ENCODE measurements at places on chromosomes 13 and 19.
A peak's percentile ranks its signal among the peaks of the same experiment; 100 is the strongest.

GRCh38 chr19:36252047-36252446, 37.1 kb downstream of the ZNF146 start:
- DNase-seq: no peak

- DNase-seq: no peak
Observed at GRCh38 chr13:39224671-39225240, 186.5 kb downstream of the NHLRC3 start.

DNA sequence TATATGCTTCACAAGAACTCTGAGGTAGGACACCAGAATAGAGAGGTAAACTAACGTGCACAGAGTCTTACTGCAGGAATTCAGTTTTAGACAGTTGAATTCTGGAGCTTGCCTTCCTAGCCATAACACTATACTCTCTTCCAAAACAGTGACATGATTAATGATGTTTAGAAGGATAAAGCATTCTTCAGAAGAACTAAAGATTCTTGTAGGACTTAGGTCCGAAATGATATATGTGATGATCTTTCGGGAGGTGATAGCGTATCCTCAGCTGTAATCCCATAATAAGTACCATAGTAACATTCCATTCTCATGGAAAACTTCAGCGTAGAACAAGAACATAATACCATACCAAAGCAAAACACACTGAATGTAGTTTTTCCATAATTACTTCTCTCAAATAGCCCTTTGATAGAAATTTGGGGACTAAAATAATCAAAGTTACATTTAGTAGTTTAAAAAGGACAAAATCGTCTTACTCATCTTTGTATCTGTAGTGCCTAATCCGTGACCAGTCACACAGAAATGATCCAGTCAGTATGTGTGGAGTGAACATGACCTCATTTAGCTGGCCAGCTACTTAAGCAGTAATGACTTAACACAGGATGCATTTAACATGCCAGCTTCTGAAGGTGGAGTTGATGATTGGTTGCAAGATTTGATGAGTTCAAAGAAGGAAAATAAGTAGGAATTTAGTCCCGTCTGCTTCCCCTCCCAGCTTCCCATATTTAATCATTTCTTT, 38.4 kb downstream of the PIBF1 start:
- peak; percentile 4 for DNase-seq

DNA sequence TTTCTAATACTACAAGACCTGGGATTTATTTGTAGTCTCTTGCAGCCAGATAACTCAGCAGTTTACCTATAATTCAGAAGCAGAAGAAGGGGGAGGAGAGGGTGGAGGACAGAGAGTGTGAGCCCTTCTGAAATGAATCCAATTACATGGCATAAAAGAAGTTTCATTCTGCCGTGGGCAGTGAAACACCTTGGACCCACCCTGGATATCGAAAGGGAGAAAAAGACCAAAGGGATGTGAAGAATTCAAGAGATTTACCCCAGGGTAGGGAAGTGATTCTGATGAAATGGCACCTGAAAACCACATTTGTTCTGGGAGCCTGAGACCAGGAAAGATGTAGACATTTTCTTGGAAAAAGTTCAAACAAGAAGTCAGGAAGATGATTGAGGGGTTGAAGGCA, 140.9 kb downstream of the NDFIP2 start:
- no peak for DNase-seq

DNA sequence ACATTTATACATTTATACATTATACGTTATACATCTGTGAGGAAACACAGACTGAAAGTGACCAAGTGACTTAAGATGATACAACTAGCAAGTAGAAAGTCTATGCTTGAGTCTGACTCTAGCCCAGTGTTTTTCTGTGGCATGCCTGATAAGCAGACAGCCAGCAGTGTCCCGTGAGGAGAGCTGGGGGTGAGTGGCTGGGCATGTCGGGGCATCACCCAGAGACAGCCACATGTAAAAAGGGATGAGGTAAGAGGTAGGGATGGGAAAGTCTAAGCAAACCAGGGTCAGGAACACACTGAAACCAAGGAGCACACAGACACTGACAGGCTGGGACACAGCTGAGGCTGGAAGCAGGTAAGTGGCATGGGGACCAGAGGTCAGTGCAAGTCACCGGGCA, 333.2 kb downstream of the FOXO1 start:
- no peak for DNase-seq

GRCh38 chr13:78875792-78876580, 217.0 kb upstream of the OBI1 start:
- DNase-seq: no peak

DNA sequence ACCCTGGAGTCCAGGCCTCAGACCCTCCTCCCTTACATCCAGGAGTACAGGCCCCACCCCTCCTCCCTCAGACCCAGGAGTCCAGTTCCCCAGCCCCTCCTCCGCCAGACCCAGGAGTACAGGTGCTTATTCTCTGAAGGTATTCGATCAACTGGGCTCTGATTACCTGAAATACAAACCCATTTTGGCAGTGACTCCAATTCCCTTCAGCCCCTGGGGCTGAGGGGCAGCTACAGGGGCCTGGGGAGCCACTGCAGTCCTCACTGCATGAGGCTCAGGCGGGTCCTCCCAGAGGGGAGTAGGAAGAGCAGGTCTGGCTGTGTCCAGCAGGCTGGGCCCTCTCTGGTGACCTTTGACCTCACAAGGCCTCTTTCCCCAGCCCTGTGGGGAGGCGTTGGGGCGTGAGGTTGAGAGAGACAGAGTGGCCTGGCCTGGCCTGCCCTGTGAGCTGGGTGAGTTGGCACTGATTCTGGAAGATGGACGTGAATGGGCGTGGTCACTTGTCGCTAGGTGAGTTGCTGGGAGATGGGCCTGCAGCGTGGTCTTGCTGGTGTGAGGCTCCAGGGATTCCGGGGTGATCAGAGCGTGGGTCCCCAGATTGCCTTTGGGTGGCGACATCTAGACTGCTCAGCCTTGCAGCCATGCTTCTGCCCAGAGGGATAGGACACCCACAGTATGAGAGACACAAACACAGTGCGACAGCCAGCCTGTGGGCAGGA, 3.1 kb downstream of the BCAT2 start:
- DNase-seq: no peak

- no peak for DNase-seq
Observed at GRCh38 chr13:20714161-20714560, 10.7 kb downstream of the IL17D start.

DNA sequence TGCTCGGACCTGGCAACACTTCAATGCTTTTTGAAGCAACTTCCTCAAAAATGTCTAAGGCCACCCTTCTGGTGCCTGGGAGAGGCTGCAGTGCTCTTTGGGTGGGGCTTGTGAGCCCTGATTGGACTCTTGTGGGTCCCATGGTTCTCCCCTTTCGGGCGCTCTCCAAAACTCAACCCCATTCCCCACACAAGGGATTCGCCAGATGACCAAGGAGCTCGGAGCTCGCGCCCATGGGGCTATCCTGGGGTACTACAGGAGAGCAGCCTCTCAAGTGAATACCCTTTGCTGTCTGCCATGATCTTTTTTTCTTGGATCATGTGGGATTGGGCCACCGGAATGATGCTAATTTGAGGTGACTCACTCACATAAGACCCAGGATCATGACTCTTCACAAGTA, 29.7 kb upstream of the KL start:
- no peak for DNase-seq

- DNase-seq: no peak
Observed at GRCh38 chr13:105773863-105774538, 761.5 kb downstream of the EFNB2 start.

- DNase-seq: no peak
Observed at GRCh38 chr19:19269952-19270694, 3.0 kb downstream of the TM6SF2 start.

DNA sequence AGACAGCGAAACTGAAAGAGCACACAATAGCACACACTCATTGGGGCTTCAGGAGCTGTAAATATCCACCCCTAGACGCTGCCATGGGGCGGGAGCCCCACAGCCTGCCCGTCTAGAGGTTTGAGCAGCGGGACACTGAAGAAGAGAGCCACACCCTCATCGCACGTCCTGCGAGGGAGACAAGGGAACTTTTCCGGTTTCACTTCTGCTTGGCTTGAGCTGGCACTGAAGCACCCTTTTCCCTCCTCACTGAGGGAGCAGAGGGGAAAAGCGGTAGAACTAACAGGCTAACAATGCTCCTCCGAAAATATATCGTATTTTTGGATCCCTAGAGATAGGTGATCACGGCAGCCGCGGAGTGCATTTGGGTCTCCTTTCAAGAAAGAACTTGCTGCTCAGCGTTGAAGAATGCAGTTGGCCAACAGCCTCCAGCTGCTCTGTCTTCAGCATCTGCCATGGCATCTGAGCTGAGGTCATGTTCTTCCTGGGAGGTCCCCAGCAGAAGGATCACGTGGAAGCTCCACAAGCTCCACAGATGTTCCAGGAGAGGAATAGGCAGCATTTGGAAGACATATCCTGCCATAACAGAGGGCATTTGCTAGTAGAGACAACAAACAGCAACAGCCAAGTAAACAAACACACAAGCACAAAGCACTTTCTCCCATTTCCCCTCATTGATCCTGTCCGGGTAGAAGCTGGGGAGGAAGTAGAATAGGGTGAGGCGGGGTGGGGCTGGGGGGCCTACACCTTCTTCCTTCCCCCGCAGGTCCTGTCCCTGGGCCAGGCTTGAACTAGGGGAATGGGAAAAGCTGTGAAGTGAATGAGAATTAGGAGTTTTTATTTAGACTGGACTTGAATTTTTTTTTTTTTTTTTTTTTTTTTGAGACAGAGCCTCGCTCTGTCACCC, 44.8 kb upstream of the ALOX5AP start:
- DNase-seq: peak; percentile 99

DNA sequence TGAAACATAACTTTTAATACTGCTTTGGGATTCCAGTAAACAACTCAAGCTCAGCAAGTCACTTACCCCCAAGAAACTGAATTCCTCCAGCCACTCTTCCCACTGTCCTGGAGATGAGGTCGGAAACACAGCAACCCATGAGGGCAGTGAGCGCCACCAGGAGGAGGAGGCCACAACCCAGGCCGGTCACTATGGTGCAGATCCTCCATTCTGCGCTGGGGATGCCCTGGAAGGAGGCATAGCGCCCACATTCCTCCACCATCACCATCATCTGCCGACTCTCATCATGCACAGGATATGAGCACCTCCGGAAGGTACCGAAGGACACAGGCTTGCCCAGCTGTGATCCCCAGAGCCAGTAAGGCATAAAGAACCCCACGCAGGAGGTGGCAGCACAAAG, 2.2 kb downstream of the LHFPL6 start:
- no peak for DNase-seq

DNA sequence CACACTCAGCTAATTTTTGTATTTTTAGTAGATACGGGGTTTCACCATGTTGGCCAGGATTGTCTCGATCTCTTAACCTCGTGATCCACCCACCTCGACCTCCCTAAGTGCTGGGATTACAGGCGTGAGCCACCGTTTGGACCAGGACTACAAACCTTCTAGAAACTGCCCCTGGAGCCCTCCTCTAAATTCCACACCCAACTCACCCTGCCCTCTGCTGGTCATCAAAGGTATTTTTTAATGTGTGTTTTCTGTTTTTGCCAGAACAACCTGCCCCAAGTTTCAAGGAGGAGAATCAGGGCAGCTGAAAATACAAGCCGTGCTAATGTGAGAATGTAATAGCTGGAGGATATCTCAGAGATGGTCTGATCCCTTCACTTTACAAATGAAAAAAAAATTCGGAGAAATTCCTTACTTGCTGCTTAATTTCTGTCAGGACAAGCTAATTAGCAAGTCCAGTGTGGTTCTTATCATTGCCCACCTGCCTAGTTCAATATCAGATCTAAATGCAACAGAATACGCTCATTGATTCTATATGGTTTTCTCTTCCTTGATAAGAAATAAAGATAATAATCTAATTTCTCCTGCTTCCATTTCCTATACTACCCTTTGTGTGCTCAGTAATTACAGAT, 4.1 kb downstream of the ATP8A2 start:
- DNase-seq: peak; percentile 10

- DNase-seq: no peak
Observed at GRCh38 chr19:35805526-35806102, 7.0 kb downstream of the PRODH2 start.

GRCh38 chr19:13262450-13262849, 112.2 kb downstream of the IER2 start:
- no peak for DNase-seq

- DNase-seq: no peak
Observed at GRCh38 chr19:9010693-9011092, 484 bp upstream of the MUC16 start.

DNA sequence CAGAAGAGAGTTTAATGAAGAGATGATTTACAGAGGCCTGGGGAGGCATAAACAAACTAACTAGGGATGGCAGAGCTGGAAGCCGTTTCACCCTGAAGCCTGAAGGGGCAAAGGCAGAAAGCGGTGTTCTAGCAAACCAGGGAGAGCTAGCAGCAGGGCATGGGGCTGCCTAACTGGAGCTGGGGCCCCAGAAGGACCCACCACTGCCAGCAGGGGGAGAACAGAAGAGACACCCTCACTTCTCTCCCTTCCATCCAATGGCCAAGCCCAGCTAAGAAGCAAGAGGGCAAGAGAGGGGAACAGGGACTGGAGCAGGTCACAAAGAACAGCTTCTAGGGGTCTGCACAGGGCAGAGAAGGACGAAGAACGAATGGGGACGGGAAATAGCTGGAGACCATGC, 195.5 kb downstream of the KATNAL1 start:
- DNase-seq: no peak

GRCh38 chr19:10662384-10663251, 8.5 kb downstream of the ILF3 start:
- DNase-seq: no peak

GRCh38 chr13:47211106-47211505, 314.3 kb upstream of the HTR2A start:
- no peak for DNase-seq

DNA sequence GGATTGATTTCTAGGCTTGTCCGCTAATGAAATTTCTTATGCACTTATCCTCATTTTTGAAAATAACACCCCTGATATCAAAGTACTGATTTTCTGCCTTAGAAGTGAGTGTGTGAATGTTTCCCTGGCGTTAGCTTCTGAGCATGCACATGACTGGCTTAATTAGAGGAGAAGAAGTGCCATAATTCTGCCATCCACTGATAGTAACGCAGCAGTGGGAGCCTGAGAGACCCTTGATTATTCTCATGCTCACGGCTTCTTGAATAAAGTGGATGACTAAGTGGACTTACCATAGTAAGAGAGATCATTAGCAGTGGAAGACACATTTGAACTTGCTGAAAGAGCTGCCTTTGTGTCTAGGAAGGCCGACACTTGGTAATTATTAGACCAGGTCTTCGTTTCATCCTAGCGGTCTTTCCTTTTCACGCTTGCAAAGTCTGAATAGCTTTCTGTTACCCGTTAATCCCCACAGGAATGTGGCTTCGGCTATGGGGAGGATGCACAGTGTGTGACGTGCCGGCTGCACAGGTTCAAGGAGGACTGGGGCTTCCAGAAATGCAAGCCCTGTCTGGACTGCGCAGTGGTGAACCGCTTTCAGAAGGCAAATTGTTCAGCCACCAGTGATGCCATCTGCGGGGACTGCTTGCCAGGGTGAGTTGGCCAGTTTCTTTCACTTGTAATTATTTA, 45.3 kb downstream of the TNFRSF19 start:
- DNase-seq: no peak

GRCh38 chr19:55406826-55407549, 600 bp downstream of the UBE2S start:
- no peak for DNase-seq

- DNase-seq: no peak
Observed at GRCh38 chr13:74465271-74465670, 331.1 kb upstream of the KLF12 start.
